ENCODE measurements at places on chromosomes 4 and X.

DNA sequence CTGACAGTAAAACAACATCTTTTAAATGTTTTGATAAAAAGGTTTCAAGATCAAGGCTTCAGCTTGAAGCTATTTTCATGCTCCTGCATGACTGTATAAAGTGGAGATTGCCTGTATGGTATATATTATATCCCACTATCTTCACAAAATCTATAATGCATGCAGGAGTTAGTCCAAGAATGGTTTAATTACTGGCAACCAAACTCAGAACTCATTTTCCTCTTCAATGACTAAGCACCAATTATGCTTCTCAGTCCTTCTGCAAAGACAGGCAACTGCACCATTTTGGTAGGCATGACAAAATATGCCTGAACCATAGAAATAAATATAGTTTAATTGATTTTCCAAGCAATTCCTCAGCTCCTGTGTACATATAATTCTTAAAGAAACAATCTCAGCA, 54.5 kb downstream of the NPY5R start:
- no peak for DNase-seq

GRCh38 chrX:129433945-129434344, 89.3 kb downstream of the SMARCA1 start:
- no peak for DNase-seq

DNA sequence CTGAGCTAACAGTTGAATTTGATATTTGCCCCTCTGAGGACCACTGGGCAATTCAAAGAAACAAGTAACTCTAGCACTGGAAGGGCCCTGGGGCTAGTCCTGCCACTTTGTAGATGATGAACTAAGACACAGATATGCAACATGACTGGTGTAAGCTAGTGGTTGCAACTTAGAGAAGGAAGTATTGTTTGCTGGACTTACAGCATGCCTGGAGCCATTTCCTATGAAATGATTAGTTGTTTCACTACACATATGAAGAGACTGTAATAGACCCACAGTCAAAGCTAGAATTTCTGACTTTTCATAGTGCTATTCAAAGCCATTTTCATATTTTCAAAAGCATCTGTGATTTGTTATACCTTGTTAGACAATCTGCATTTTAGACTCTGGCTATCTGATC, 96.2 kb downstream of the TSPAN7 start:
- DNase-seq: no peak

DNA sequence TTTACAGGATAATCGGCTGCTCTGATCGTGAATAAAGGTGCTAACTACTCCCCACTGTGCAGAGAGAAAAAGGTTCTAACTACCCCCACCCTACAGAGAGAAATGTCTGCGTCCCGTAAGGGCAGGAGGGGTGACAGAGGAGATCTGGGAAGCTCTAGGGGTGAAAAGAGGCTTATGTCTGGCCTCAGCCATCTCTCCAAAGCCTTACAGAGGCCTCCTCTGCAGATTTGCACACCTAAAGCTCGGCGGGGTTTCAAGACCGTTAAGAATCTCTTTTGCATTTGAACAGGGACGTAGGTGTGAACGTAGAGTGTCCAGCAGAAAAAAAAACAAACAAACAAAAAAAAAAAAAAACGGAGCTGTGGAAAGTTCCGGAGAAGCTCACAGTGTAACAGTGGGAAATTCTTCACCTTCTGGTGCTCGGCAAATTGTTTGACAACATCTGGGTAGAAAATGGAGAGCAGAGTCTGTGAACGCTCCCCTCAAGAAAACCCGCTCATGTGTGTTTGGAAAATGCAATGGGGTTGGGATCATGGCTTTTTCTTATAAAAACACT, 161.0 kb downstream of the SHOX start:
- DNase-seq: no peak

GRCh38 chr4:48649505-48649904, 130.6 kb downstream of the FRYL start:
- DNase-seq: no peak

- DNase-seq: no peak
Observed at GRCh38 chr4:131427000-131427399, 1722.1 kb upstream of the PCDH10 start.

- DNase-seq: no peak
Observed at GRCh38 chrX:144293229-144293628, 409.4 kb downstream of the UBE2NL start.

DNA sequence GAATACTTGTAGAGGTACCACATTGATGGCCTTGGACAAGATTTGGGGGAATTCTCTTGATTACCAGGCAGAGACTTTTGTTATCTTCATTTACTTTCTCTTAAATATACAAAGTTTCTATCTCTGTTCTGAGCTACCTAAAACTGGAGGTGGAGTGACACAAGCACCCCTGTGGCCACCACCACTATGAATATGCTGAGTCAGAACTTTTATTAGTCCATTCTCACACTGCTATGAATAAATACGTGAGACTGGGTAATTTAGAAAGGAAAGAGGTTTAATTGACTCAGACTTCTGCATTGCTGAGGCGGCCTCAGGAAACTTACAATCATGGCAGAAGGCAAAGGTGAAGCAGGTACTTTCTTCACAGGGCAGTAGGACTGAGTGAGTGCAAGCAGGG, 67.1 kb downstream of the RTL3 start:
- DNase-seq: no peak

DNA sequence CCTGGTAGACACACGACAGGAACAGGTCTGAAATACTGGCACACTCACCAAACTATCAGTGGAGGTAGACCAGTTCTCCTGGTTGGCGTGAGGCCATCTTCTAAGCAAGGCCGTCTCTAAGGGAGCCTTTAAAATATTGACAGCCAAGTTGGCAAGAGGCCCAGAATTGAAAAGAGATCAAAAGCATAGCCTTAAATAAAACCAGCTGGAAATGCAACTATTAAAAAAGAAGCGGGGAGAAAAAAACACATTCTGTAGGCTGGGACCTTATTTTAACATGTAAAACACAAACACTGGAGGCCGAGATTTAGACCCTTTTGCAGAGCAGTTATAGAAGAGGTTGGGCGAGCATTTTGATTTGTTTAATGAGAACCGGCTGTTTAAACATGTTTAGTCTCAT, 233.0 kb upstream of the CLNK start:
- peak; percentile 15 for DNase-seq

Data from dermis blood vessel endothelial cell (primary cell).